ENCODE measurements at places on chromosomes 13 and 19. TPM values are rescaled to one million over a fixed set of nuclear protein-coding genes. Genes with fewer than 3 reads are reported as not detected.

The KCNC3 gene
- 23.7 TPM for total RNA-seq

The APC2 gene
- total RNA-seq, result 0.17 TPM

The IZUMO4 gene
- total RNA-seq, result 7.1 TPM

The SERPINE3 gene
- total RNA-seq, result not detected

The CPB2 gene
- not detected for total RNA-seq

The ATP8B3 gene
- 5.0 TPM for total RNA-seq

The MEIOSIN gene
- not detected for total RNA-seq

The FUT3 gene
- not detected for total RNA-seq

The SIX5 gene
- total RNA-seq, result 3.7 TPM

The ZNF69 gene
- total RNA-seq, result 0.29 TPM

The BBC3 gene
- 13.8 TPM for total RNA-seq

The S1PR5 gene
- total RNA-seq, result not detected

The LIM2 gene
- not detected for total RNA-seq

The TEX26 gene
- total RNA-seq, result not detected

The ZNF420 gene
- total RNA-seq, result 5.9 TPM

The PPP1R37 gene
- total RNA-seq, result 20.4 TPM

The URAD gene
- not detected for total RNA-seq

The ZNF417 gene
- 11.6 TPM for total RNA-seq

The WDR88 gene
- not detected for total RNA-seq

Measured in activated T-helper 1 cell treated with anti-CD3 and anti-CD28 coated beads, Interleukin-12 subunit alpha, Interleukin-12 subunit beta, Interleukin-2, Interleukin-4 antibody, amounts not matched to agents 30 ng/mL and 10 ng/mL and 1 ng/mL, durations not matched to agents 14 hours and 24 hours and 36 hours (primary cell).